ENCODE measurements at places on chromosomes 13 and 19. TPM values are rescaled to one million over a fixed set of nuclear protein-coding genes. Genes with fewer than 3 reads are reported as not detected.

Gene MED25
- 123 TPM for total RNA-seq

Gene LAMP1
- total RNA-seq, result 96.1 TPM

Gene GJB2
- total RNA-seq, result not detected

Gene TJP3
- total RNA-seq, result 2.0 TPM

DNA sequence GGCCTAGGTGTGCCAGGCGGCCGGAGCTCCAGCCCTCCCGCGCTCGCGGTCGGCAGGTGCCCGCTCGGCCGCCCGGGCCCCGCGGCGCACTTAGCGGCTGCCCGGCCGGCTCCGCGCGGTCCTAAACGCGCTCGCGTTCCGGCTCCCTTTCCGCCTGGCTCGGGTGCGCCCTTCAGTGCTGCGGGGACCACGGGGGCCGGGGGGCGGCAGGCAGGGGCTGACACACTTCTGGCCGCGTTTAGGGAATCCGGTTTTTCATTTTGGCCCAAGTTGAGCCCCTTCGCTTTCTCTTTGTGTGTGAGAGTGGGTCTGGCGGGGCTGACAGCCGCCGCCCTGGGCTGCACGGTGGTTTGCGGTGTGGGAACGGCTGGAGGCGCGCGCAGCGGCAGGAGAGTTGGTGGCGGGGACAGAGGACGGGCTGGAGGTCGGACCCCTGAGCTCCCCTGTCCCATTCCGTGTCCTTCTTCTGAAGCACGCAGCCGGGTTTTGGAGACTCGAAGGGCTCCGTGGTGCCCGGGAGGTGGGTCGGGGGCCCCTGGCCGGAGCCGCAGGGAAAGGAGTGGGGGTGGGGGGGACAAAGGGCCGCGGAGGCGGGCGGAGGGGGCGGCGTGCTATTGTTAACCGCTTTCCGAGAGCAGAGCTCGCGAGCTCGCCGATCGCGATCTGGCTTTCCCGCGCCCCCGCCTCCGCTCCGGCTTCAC lies 3.1 kb downstream of the FGF9 start:
- peak; percentile 73 for DNase-seq

DNA sequence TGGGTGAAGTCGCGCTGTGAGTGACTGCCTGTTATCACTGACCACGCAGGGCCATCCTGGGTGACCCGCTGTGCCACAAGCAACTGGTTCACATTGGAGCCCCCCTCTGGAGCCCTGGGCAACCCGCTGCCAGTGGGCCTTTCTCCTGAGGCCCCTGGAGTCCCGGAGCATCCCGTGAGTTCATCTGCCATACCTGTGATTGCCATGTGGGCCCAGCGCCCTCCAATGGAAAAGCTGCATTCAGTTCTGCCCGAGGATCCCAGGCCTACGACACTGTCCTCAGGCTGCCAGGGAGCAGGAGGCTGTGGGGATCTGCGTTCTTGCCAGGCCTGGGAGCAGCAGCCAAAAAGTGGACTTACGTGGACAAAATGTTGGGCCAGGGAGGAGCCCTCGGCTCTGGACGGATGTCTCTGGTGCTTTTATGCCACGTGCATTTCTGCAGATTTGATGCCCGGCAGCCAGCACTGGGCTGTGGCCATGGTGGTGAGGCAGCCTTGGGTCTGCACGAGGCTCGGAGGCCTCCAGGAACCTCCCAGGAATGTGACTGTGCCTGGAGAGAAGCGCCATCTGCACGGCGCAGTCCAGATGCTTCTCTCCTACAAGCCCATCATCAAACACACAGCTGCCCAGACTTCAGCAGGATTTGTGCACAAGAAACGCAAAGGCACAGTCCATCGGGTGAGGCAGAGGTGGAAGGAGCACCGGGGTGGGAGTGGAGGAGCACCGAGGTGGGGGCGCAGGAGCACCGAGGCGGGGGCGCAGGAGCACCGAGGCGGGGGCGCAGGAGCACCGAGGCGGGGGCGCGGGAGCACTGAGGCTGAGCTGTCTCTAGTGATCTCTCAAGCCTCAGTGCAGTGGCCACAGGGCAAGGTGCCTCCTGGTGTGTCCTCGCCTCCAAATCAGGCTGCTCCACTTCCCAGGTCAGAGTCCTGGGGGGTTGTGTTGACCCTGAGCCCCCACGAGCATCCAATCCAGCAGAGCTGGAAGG lies 44.0 kb downstream of the C13orf46 start:
- DNase-seq, result no peak

DNA sequence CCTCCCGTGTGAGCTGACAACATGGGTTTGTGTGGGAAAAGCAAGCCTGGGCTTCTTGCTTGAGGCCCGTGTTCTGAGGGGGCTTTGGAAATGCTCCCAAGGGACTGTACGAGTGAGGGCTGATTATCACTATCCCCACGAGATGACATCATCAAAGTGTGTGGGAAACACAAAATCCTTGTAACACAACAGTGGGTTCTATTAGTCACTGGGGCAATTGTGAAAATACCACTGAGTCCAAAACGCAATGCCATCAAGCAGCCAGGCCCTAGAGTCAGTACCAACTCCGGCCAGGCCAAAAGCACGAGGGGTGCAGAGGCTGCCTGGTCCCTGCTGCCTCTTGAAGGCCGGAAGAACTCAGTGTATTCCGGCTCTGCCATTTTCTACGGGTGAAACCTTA lies 29.6 kb downstream of the CAPS start:
- no peak for DNase-seq

GRCh38 chr13:73520566-73521289 lies 461.9 kb downstream of the KLF5 start:
- DNase-seq, result no peak

DNA sequence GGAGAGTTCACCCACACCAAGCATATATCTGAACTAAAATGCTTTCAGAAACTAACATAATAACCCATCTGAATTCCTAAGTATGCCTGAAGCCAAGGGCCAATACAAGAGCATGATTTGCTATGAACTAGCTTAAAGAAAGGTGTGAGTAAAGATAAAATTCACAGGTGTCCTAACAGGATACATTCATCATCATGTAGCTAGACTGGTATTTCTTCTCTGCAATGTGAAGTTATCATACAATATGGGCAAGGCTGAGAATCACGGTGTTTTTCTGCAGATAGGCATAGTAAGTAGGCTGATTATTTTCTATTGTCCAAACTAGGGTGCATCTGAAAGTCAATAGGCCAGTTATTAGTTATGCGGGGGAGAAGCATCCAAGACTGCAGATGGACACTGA lies 63.1 kb downstream of the STK24 start:
- DNase-seq, result no peak
